Smooth muscle cell of trachea (primary cell): ENCODE measurements at places on chromosomes 5 and 9. TPM values are rescaled to one million over a fixed set of nuclear protein-coding genes. Genes with fewer than 3 reads are reported as not detected.

Gene FABP6
- not detected in 2 replicates for total RNA-seq

Gene LECT2
- total RNA-seq = not detected in 2 replicates

Gene PCDH12
- total RNA-seq = 0.15 and 0.17 TPM in 2 replicates

Gene OTULINL
- total RNA-seq = under 0.01 and 0.17 TPM in 2 replicates

Gene GBGT1
- 3.1 and 5.6 TPM in 2 replicates for total RNA-seq

Gene PAX5
- not detected in 2 replicates for total RNA-seq

Gene PROP1
- not detected in 2 replicates for total RNA-seq
